Stimulated activated effector memory CD8-positive, alpha-beta T cell treated with anti-CD3 and anti-CD28 coated beads, Interleukin-12 subunit alpha, Interleukin-12 subunit beta, amount 100 ng/mL, for 72 hours (primary cell): ENCODE measurements at places on chromosomes 7 and 10.

DNA sequence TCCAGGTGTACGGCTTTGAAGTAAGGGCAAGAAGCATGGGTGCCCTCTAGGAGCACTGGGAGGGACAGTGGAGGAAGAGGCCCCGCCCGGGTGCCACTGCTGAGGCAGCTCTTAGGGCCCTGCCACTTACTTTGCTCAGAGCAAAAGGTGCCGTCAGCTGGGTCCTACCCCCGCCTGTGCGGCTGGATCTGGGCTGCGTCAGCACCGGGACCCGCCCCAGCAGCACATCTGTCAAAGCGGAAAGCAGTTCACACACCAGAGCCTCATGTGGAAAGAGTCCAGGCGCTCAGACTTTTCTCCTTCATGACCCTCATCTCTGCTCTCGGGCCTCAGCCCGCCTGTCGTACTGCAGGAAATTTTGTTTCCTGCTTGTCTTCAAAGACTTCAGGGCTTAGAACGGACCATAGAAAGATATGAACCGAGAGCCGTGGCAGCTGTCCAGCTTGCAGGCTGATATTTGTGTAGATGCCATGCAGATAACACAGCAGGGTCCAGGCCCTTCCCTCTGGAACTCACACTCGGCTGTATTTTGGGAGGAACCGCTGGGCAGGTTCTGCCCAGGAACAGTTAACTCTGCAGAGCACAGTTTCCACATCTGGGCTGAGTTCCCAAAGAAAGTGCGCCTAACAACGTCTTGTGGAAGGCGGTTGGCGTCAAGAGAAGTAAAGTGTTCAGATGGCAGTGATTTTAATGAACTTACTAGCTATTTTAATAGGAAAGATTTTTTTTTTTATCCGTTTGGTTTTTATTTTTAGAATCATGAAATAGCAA lies 44.3 kb upstream of the PRKAR1B start:
- DNase-seq = no peak

DNA sequence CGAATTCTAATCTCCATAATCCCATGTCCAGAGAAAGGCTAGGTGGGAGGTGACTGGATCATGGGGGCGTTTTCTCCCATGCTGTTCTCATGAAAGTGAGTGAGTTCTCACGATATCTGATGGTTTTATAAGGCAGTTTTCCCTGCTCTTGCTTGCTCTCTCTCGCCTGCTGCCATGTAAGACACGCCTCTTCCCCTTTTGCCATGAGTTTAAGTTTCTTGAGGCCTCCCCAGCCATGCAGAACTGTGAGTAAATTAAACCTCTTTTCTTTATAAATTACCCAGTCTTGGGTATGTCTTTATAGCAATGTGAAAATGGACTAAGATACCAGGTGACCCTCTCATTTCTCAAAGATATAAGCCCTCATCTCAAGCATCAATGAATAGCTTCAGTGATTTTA lies 1.1 kb upstream of the ACTA2 start:
- no peak for DNase-seq

GRCh38 chr7:130595986-130596385 lies 72.6 kb downstream of the COPG2 start:
- no peak for DNase-seq

DNA sequence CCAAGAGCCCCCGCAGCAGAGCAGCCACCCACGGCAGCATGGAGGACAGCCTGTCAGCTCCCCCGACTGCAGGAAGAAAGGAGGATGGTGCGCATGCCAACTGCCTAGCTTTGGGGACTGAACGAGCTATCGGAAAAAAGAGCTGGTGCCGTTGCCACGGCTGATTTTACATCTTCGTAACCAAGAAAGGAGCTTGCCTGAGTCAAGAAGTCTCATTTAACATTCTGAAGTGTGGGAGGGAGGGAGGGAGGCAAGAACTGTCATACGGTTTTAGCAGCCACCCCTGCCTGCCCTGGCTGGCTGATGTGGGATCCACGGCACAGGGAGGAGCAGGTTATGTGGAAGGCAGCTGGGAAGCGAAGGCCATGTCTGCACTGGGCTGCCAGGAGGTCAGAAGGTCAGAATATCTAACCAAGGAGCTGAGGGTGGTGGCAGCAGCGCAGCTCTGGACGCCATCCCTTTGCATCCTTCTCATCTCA lies 74.7 kb upstream of the CAMK2B start:
- DNase-seq = no peak

GRCh38 chr7:24967696-24968095 lies 12.3 kb downstream of the OSBPL3 start:
- DNase-seq = no peak

DNA sequence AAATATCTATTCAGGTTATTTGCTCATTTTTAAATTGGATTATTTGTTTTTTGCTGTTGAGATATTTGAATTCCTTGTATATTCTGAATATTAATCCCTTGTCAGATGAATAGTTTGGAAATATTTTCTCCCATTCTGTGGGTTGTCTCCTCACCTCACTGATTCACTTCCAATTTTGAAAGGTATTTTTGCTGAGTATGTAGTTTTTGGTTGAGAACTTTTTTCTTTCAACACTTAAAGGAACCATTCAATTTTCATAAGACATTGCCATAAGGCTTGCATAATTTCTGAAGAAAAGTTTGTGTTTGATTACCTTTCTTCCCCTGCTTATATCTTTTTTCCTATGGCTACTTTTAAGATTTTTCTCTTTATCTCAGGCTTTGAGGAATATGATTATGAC lies 8.9 kb upstream of the SCRN1 start:
- DNase-seq = no peak

DNA sequence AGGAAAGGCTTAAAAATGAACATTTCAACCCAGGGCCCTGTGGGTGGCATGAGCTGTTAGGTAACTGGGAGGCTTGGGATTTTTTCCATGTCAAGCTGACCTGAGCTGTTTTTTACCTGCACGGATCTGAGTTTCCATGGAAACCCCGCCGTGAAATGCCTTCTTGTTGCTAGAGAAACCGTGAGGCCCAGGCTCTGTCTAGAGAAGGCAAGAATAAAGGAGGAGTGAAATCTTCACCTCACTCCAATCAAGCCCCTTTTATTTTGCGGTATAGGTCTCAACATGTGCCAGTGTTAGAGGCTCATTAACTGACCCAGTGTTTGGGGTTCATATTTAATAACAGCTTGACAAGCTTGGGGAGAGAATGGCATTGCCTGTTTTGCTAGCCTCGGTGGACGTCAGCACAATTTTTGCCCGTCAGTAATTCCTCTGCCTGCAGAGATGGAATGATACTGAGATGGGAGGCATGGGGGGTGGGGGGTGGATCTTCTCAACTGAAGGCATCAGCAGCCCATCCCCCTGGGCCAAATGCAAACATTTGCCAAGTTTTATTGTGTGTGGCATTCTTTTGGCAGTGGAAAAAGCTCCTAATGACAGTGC lies 48.9 kb upstream of the PDCD4 start:
- DNase-seq = no peak

- DNase-seq = no peak
Measured at GRCh38 chr7:50300336-50300735, 4.2 kb upstream of the IKZF1 start.

DNA sequence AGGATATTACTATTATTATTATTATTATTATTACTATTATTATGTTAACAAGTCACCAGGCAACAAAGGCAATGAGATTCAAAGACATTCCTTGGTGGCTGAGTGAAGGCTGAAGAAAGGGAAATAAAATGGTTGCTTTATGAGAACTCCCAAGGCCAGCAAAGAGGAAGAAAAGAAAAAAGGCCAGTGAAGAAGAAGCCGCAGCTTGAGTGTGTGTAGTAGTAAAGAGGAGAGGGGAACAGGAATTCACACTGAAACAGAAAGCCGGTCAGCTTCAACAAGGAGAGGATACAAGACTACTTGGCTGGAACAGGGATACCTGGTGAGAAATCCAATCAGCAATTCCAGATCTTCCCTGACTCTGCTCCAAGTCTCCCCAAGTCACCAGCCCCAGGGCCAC lies 42.4 kb downstream of the PLXNA4 start:
- DNase-seq = no peak

DNA sequence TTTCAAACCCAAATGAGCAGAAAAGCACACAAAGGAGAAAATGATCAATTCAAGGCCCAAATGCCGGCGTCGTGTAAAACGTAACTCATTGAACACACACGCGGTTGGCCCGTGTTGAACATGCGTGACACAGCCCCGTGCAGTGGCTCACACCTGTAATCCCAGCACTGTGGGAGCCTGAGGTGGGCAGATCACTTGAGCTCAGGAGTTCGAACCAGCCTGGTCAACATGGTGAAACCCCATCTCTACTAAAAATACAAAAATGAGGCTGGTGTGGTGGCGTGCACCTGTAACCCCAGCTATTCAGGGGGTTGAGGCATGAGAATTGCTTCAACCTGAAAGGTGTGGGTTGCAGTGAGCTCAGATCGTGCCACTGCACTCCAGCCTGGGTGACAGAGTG lies 156.7 kb upstream of the KLF6 start:
- DNase-seq = no peak

- DNase-seq = no peak
Measured at GRCh38 chr7:21942955-21943354, 2.7 kb downstream of the CDCA7L start.

GRCh38 chr10:61975391-61975932 lies 74.0 kb downstream of the ARID5B start:
- no peak for DNase-seq

GRCh38 chr10:76026905-76027304 lies 595.5 kb downstream of the LRMDA start:
- no peak for DNase-seq

DNA sequence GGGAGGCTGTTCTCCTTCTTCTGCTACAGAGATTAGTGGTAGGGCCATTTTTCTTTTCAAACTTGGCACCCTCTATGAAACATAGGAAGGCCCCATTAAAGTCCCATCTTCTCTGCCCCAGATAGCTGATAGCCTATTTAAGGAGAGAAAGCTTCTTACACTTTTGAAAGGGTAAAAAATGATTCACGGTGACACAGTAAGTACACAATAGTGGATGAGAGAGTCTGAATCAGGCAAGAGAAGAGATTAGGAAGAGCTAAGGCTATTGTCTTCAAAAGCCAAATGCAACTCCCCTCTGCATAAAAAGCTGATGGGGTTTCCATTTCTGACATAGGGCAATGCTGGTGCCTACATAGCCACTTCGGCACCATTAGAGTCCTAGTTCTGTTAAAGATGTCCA lies 3.6 kb downstream of the INA start:
- no peak for DNase-seq

- DNase-seq = no peak
Measured at GRCh38 chr7:112145206-112145605, 61.0 kb downstream of the DOCK4 start.

- DNase-seq = no peak
Measured at GRCh38 chr10:110892602-110893288, 21.0 kb downstream of the PDCD4 start.

DNA sequence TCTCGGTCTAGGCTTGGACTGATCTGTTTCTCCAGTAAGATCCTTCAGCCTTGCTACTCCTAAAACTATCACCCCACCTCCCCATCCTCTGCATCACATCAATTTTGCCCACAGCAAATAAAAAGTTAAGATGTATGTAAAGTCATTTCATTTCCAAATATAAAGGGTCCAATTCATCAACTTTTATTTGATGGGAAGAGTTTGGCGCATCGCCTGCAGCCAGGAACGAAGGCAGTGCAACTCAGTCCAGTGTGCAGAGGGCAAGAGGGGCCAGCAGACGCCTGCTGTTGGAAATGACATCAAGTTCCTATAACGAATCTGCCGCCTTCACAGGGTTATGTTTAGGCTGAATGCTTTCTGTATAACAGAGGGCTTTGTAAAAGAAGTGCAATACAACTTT lies 97.0 kb downstream of the SVIL start:
- DNase-seq = no peak

DNA sequence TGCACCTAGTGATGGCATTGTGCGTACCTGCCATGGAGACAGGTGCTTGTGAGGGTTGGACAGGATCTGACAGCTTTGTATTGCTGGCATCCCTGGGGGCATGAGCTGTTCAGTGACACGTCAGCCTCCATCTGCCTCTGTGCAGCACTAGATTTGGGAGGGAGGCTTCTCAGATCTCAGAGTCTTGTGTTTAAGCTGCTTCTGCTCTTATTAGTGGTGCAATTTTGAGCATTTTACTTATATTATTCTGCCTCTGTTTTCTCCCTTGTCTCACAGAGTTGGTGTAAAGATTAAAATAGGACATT lies 5.1 kb downstream of the ARHGAP22 start:
- no peak for DNase-seq

DNA sequence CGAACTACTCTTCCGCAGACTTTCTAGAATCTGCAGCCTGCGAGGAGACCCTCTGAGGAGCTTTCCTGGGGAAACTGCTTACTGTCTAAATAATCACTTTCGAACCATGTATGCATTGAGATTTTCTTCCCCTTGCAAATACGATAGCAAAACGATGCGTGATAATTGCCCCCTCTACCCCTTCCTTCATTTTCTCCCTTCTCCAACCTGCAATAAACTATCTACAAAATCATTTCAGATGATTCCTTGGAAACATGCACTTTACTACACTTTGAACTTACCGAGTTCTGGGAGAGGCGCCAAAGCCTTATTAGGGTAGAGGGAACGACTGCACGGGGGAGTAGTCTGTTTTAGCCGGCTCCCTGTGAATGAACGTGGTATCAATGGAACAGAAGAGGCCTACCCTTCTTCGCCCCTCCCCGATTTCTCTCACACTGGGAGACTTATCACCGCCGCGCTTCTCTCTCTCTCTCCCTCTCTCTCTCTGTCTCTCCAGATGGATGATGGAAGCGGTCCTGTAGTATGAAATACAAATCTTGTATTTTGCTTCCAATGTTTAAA lies at the start of gene FGFBP3:
Gene FGFBP3, minus strand, starts transcription at position 370 of the 561 bp plus-strand sequence. CDS start 517 bp downstream, outside the sequence.
- no peak for DNase-seq

GRCh38 chr7:22485189-22485588 lies 14.8 kb downstream of the STEAP1B start:
- DNase-seq = no peak

GRCh38 chr7:2670171-2670570 lies 17.8 kb upstream of the AMZ1 start:
- no peak for DNase-seq

GRCh38 chr10:116926426-116926825 lies 77.1 kb downstream of the ENO4 start:
- no peak for DNase-seq

GRCh38 chr10:119029613-119030420 lies at the start of gene NANOS1:
NANOS1 (plus strand) TSS chr10:119029714; CDS start chr10:119029802, 88 bp downstream.
- DNase-seq = peak; percentile 20

DNA sequence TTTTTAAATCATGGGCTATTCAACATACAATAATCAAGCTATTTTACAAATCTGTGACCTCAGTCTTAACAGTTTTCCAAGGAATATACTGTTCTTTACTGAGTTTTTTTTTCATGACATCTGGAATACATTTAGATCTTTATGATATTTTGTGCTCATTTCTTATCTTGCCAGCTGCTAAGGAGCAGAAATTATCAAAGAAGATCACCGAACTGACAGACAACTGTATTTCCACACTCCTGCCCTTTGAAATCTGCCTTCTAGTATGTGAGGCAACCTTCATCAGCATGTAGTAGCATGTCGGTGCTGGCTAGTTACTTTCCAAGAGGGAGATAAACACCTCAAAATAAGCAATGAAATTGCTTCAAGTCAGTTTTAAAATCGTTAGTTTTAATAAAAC lies 66.4 kb downstream of the NHLRC2 start:
- no peak for DNase-seq

GRCh38 chr10:116451711-116452337 lies 24.2 kb downstream of the PNLIPRP3 start:
- DNase-seq = no peak

- DNase-seq = no peak
Measured at GRCh38 chr7:28246921-28247461, 66.4 kb upstream of the JAZF1 start.
